ENCODE measurements at places on chromosomes 1 and 21. TPM values are rescaled to one million over a fixed set of nuclear protein-coding genes. Genes with fewer than 3 reads are reported as not detected.
A peak's percentile ranks its signal among the peaks of the same experiment; 100 is the strongest.

DNA sequence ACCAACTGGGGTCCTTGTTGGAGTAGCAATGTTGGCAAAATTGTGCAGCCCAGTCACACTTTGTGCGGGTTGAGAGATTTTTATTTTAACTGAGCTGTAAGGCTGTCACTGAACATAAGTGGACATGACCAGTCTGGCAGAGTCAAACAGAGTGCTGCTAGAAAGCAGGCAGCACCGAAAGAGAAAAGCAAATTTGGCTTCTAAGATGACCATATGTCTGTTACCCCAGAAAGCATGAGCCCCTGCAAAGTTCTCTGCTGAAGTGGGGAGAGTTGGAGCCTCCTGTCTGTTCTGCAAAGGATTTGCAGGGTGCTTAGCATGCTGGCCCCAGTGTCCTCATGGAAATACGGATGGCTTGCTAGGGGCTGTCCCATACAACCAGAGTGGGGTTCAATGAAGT is 220.4 kb downstream of the PBX1 start:
- DNase-seq: no peak

DNA sequence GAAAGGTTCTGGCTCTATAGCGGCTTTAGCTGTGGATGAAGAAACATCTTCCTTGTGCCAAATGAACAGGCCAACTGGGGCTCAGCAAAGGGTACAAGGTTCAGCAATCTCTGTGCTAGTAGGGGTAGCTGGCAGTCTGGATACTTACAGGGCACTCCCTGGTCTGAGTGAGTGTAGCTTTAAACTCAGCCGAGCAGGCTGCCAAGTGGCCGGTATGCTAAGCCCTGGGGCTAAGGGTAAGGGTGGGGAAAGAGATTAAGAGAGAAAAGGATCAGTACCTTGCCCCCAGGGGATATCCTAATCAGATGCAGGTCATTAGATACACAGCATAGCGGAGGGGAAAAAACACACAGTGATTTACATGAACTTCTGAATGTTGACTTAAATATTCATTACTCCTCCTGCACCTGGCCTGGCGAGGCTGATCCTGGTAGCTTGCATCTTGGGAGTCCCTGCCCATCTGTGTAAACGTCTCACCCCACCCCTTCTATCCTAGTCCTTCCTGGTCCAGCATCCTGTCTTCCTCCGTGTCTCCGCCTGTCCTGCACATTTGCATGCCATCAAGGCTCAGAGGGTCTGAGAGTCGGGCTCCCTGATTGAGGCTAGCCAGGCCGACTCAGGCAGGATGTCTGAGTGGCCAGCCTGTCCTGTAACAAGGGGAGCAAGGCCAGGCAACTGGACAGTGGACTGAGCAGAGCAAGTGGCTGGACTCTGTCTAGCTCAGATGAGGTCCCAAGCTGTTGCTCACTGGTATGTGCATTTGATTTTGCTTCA is 39.5 kb upstream of the CNTN2 start:
- no peak for DNase-seq

GRCh38 chr1:68819190-68819829 is 322.4 kb upstream of the DEPDC1 start:
- DNase-seq: no peak

GRCh38 chr1:59596956-59597355 is 217.8 kb upstream of the HOOK1 start:
- no peak for DNase-seq

The DCDC2B gene
- not detected for total RNA-seq

The WNT3A gene
- not detected for total RNA-seq

DNA sequence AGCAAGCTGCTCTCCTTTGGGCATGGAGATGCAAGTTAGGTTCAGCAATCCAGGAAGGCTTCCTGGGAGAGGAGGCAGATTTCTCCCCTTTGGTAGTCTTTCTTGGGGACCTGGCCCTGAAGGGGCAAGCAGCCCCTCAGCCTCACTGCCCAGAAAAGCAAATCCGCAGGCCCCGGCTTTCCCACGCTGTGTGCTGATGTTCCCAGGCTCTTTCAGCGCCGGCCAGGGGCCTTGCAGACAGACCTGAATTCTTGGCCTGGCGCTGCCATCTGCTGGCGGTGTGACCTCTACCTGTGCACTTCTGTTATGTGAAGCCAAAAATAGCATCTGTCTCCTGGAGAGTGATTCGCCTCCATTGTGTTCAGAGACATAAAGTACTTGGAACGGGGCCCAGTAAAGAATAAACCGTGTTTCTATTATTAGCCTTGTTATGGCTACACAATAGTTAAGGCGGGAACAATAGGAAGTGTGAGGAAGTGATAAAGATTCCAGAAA is 64.8 kb downstream of the ALPL start:
- peak; percentile 70 for DNase-seq

DNA sequence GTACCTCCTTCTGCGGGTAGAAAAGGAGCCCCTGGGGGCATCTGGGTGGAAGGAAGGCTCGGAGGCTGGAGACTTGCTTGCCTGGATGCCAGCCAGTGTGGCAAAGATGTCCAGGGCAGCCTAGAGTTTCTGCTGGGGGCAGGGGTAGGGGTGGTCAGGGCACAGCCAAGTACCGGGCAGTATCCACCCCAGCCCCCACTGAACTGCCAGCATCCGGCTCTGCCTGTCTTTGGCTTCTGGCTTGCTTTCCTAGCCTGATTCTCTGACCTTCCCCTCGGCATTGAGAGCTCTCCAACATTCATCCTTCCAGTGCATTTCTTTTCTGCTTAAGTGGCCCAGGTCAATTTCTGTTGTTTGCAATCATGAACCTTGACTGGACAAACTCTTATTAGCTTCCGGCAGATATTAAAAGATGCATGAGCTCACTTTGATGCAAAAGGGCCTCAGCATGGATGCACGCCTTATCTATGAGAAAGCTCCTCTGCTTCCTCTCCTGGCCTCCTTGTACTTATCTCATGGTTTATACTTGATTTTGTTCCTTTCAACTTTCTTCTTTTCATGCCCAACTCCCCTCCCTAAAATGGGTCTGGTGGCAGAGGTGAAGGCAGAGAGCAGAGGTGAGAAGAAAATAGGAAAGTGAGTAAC is 116.9 kb downstream of the HLCS start:
- no peak for DNase-seq

GRCh38 chr1:98502937-98503336 is 158.6 kb upstream of the SNX7 start:
- DNase-seq: no peak

The PODN gene
- total RNA-seq: 245 TPM

DNA sequence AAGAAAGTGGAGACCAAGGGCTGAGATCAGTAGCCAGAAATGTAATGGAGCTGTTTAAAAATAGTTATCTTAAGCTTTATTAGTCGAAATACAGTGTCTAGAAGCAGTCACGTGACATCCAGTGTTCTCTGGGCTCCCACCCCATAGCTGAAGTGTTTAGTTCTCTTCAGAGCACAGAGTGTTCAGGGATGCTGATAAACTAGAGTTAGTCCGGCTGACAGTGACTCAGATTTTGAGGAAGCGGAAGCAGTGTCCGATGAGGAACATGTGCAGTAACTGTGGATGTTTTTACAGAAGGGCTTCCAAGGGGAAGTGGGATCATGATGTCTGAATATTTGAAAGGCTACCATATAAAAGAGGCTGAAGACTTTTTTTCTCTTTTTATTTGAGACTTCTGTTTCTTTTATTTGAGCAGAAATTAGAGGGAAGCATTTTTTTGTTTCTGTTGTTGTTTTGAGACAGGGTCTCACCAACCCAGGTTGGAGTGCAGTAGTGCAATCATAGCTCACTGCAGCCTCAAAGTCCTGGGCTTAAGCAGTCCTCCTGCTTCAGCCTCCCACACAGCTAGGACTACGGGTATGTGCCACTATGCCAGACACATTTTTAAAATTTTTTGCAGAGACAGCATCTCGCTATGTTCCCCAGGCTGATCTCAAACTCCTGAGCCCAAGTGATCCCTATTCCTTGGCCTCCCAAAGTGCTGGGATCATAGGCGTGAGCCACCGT is 124.2 kb downstream of the GALNT2 start:
- peak; percentile 74 for DNase-seq

DNA sequence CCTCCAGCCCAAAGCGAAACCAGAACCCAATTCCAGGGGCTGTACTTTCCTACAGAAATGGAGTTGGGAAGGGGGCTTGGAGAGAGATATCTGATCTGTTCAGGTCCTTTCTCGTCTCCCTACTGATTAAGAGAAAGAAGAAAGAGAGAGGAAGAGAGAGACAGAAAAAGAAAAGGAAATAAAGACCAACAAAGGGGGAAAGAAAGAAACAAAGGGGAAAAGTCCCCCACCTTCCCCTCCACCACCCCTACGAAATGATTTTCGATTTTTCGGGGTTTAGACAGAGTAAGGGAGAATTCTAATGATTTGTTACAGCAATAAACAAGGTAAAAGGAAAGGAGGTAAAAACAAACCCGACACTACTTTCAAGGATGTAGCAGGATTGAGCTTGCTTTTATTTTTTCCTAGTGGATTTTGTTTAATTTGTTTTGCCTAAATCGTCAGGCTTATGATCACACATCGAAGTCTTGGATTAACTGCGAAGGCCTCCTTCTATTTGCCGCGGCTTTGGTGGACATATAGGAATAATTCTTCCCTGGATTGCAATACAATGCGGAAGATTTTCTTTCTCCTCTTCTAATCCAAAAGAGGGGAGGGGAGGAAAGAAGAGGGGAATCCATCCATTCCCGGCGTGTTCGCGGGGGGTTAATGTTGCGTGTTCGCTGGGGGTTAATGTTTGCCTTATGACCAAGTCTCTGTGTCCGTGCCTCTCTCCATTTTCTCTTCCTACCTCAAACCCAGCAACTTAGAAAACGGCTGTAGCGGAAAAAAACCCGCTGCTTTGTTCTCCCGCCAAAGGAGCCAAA is 1.9 kb downstream of the TAL1 start:
- DNase-seq: no peak

The RRP1B gene
- 10.6 TPM for total RNA-seq

GRCh38 chr21:37227071-37228002 is 39.8 kb downstream of the VPS26C start:
- DNase-seq: no peak

DNA sequence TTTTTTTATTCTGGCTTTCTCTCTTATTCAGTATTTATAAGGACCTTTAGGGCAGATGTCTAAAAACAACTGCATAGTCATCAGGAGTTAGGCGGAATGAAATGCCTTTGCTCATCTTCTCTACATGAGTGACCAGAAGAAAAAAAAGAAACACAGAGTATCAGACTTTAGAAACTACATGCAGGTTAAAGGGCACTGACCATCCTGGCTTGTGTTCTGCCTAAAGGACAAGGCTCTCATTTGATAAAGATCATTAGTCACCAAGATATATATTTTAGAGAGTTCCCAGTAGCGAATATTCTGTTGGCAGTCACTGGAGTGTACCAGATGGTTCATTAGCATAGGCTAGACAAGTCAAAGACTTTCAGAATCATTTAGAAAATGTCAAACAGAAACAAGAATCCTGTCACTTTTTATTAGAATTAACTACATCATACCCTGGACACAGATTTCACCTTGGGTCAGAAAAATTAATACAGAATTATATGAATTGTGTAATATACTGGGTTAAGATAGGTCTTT is 145.6 kb downstream of the NR5A2 start:
- DNase-seq: no peak

GRCh38 chr1:29772584-29773100 is 536.3 kb downstream of the PTPRU start:
- no peak for DNase-seq

The SNRPE gene
- total RNA-seq: 5.1 TPM

The KIF21B gene
- 10.2 TPM for total RNA-seq

DNA sequence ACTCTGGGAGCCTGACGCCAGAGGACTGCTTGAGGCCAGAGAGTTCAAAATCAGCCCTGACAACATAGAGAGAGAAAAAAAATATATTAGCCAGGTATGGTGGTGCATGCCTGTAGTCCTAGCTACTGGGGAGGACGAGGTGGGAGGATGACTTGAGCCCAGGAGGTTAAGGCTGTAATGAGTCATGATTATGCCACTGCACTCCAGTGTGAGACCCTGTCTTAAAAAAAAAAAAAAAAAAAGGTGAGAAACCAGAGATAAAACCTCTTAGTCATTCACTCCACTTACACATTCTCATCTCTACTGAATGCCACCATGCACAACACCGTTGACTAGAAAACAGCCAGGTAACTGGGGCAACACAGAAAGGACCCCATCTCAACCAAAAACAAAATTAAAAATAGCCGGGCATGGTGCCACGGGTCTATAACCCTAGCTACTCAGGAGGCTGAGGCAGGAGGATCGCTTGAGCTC is 178.1 kb downstream of the SLC45A1 start:
- no peak for DNase-seq

The AK5 gene
- total RNA-seq: not detected

The FAM167B gene
- total RNA-seq: 26.1 TPM
